AG04450 (cell line): ENCODE measurements at places on chromosomes 3 and 15. TPM values are rescaled to one million over a fixed set of nuclear protein-coding genes. Genes with fewer than 3 reads are reported as not detected.

The ZBTB47 gene
- 7.8 and 11.8 TPM in 2 replicates for polyA plus RNA-seq

GRCh38 chr3:131216801-131217200, 164.8 kb upstream of the NUDT16 start:
- no peak for DNase-seq

The P2RY1 gene
- polyA plus RNA-seq: 0.04 and 0.09 TPM in 2 replicates

DNA sequence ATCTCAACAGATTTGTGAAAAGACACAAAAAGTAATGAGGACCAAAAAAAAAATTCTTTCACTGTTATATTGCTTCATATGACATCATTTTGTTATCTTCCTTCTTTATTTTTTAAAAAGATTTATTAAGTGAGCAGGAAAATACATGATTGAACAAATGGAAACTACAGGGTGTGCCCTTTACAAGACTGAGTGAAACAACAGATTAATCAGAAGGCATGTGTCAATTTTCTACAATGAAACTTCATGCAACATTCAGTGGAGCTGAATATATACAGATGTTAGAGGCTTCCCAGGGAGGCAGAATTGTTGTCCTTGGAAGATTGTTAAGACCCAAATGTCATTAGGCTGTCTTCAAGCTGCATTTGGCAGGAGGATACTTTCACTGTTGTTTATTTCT, 28.4 kb upstream of the SLC2A2 start:
- no peak for DNase-seq

The DPPA2 gene
- not detected in 2 replicates for polyA plus RNA-seq

DNA sequence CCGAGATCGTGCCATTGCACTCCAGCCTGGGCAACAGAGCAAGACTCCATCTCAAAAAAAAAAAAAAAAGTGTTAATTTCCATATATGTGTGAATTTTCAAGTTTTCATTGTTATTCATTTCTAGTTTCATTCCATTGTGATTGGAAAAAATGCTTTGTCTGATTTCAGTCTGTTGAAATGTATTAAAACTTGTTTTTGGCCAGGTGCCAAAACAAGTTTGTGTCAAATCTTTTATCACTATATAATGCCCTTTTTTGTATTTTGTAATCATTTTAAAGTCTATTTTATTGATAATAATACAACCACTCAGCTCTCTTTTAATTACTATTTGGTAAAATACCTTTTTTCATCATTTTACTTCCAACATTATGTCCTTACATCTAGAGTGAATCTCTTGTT, 42.5 kb downstream of the TFRC start:
- DNase-seq: no peak

The SLC35G2 gene
- polyA plus RNA-seq: 13.3 and 18.1 TPM in 2 replicates

DNA sequence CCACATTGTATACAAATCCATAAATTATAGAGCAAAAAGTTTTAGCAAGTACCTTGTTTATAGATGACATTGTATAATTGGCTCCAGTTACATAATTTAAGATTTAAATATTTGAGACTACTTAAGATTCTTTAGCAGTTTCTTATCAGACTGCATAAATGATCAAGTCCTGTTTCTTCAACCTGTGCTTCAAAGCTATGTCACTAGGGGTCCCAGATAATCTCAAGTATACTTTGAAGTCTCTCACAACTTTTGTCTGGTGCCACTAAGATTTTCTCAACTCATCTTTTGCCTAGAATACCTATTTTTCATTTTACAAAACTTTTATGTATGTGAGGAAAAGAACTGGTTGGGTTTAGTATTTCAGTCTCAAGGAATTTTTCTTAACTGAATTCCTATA, 205.5 kb downstream of the STAG1 start:
- DNase-seq: no peak

- DNase-seq: no peak
Measured at GRCh38 chr3:149751551-149751950, 738 bp downstream of the COMMD2 start.

The GOLGA6B gene
- polyA plus RNA-seq: not detected in 2 replicates

The HES1 gene
- 1.3 and 1.9 TPM in 2 replicates for polyA plus RNA-seq
